Activated CD4-positive, alpha-beta T cell treated with anti-CD3 and anti-CD28 coated beads, Interleukin-2, amount 50 U/mL, for 24 hours (primary cell): ENCODE measurements at places on chromosomes 11 and 22.

GRCh38 chr11:123111465-123111864 is 49.5 kb upstream of the HSPA8 start:
- DNase-seq, result peak; percentile 20

DNA sequence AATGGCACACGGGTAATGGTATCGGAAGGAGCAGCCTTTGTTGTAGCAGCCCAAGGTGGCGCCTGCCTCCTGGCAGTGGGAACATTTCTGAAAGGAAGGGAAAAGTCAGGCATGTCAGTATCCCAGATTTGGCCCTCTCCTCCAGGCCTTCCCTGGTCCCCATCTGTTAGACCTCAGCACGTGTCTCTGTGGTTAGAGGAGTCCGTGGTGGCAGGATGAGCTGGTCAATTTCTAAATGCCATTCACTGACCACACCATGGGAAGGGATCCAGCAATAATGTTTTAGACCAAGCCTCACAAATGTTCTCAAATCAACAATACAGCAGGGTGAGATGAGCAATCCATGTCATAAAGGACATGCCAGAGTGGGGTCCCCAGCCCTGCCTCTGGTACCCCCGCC is 49.0 kb upstream of the CYP2D6 start:
- no peak for DNase-seq

DNA sequence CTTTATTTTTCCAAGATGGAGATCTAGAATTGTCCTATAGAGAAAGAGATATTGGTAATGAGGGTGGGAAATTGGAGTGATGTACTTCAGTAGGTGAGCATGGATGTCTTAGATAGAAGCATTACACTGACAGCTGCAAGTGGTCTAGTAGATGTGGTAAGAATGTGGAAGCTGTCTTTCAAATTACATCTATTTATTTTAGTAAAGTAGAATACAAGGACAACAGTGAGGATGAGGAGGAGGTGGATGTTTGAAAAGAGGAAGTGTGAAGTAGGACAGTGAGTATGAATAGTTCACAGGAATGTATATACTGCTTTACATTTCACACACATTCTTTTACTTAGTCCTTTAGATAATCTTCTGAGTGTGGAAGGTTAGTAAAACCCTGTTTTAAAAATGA is 64.2 kb downstream of the HIPK3 start:
- DNase-seq, result no peak

GRCh38 chr11:1877211-1878136 is 14.2 kb downstream of the PRR33 start:
- DNase-seq, result no peak

DNA sequence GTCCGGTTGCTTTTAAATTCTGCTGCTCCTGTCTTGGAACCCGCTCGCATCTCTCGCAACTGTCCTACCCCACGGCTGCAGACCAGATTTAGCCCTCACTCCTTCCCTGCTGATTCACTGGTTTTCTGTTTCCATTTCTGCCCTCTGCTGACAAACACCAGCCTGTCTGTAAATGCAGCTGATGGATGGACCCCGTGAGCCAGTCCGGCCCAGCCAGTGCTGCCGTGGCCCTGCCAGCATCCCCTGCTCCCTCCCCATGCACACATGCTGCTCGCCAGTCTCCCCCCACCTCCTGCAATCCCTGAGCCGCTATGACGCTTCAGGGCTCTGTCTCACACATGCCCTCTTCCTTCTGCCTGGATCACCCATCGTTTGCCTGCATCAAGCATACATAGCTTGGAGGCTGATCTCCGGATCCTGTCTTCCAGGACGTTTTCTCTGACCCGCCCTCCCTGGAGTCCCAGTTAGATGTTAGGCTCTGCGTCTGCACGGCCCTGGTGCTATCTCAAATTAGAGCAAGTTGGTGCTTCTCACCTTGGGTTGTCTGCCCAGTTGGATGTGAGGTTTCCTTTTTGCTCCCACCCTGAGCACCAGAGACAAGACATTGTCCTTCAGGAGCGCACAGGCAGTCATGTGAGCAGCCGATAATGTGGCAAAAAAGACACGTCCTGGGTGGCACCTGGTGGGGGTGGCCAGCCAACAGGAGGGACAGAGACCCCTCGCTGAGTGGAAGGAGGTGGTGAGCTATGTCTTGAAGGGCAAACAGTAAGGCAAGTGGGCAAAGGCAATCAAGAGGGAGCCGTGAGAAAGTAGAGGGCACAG is 4.3 kb upstream of the ACR start:
- no peak for DNase-seq
